Stimulated activated CD8-positive, alpha-beta memory T cell treated with anti-CD3 and anti-CD28 coated beads, Interleukin-15, amount 100 ng/mL, for 1 hour (primary cell): ENCODE measurements at places on chromosomes 6 and 20.
A peak's percentile ranks its signal among the peaks of the same experiment; 100 is the strongest.

GRCh38 chr6:167748046-167748445, 78.7 kb upstream of the AFDN start:
- DNase-seq: no peak

GRCh38 chr6:108618623-108619152, 58.0 kb downstream of the FOXO3 start:
- DNase-seq: no peak

DNA sequence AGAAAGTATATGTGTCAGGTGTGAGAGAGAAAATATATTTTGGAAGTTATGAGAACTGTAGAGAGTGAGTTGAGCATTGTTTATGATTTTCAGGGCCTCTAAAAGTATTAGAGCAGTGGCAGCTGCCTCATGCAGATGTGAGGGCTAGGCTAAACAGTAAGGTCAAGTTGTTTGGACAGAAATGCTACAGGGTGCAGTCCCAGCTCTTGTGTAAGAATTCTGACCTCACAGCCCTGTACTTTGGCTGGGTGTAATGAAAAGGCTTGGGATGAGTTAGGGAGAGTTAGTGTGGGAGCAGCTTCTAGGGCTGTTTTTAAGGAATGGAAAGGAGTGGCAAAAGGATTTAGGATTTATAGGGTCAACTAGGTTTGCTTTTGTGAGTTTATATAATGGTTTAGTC, 764.8 kb upstream of the ADGRB3 start:
- DNase-seq: no peak

- no peak for DNase-seq
These were observed 60.3 kb downstream of the RNF217 start for GRCh38 chr6:125022391-125022989.

GRCh38 chr6:37204014-37204751, 34.2 kb downstream of the PIM1 start:
- DNase-seq: no peak

DNA sequence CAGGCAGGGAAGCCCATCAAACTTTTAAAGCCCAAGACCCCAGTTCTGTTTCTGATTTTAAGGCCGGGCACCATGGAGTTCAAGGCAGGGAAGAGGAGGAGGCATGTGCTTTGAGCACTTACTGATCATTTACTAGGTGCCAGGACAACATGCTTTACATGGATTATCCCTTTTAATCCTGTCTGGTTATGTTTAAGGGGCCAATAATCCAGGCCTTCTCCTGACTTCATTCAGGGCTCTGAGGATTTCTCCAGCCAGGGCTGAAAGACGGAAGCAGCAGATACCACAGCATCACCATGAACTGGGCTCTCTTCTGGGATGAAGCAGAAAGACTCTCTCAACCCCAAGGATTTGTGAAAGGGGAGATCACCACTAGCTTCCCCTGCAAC, 4.1 kb downstream of the CCND3 start:
- no peak for DNase-seq

- DNase-seq: no peak
These were observed 133.4 kb downstream of the LAMP5 start for GRCh38 chr20:9647741-9648140.

- DNase-seq: no peak
These were observed 108.2 kb downstream of the NRN1 start for GRCh38 chr6:5898563-5898962.

DNA sequence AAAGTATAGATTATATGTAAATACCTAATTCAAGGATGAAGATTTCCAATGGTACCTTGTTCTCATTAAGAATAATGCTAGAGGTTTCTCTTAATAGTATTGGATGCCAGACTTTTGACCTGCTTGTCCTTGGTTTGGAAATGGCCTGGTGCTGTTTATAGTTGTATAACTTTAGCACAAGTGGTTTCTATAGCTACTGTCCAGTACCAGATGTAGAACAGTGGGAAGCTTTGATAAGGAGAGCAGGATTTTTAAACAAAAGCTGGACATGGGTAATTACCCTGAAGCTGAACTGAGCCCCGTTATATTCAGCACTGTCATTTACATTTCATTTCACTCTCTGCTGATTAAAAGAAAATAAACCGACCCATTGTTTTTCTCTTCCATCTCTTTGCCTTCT, 43.7 kb downstream of the TRMT11 start:
- DNase-seq: no peak

DNA sequence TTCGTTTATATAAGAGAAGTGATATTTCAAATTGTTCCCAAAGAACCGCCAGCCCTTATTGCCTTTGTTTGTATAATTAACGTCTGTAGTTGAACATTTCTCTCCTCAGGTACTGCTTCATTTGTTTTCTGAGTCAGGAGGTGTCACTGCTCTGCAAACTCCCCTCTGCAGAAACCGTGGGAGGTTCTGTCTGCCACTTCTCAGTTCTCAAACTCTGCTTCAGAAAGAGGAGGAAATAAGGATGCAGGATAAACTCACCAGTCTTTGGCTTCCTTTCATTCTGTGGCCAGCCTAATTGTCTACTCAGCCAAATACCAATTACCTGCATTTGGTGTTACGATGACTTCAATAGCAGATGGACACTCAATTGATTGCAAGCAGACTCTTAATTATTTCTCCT, 149.8 kb downstream of the PAK5 start:
- DNase-seq: no peak

- DNase-seq: no peak
These were observed 5.0 kb upstream of the GABRR1 start for GRCh38 chr6:89221971-89222711.

DNA sequence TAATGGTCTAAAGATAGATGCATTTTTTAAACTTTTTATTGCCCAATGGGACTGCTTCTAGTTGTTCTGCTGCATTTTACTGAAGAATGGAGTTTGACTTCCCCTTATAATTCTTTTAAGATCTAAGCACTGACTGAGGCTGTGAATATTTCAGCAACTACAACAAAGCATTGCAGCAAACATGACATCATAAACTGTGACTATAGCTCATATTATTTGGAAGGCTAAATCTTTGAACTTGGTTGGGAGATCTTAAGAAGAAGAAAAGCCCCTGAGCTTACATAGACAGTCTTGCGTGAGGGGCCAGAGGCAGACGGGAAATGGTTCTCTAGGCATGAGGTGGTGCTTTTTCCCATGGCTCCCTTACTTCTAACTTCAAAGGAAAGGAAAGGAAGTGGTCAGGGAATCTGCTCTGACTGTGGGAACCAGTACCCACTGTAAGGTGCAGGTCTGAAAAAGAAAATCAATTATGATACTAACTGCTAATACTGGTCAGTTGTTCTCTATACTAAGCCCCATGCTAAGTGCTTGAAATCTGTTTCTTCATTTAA, 14.8 kb downstream of the HEY2 start:
- DNase-seq: no peak

DNA sequence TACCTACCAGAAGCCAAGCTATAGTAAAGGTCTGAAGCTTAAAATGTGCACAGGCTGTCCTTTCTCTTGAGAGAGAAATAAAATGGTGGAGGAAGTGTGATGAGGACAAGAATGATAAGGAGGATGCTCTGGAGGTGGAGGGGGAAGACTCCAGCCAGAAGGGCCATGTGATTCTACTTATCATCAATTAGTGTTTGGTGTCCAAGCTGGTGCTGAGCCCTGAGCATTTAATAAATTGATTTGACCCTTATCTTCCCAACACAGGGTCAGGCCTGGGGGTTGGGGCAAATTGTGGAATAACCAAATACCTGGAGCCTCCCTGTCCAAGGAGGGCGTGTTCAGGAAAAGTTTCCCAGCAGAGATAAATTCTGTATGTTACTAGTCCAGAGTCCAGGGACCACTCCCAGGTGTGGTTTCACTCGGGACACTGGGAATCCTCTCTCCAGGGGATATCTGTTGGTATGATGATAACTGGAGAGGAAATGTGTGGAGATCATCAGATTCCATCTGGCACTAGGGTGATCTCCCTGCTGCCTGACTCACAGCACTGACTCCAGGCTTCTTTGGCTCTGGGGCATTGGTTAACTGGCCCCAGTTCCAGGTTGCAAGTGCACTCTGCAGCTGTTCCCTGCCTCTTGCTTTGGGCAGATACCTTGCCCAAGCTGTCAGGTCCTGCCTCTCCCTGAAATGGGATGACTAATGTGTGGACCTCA, 3.8 kb upstream of the MYBL2 start:
- no peak for DNase-seq

DNA sequence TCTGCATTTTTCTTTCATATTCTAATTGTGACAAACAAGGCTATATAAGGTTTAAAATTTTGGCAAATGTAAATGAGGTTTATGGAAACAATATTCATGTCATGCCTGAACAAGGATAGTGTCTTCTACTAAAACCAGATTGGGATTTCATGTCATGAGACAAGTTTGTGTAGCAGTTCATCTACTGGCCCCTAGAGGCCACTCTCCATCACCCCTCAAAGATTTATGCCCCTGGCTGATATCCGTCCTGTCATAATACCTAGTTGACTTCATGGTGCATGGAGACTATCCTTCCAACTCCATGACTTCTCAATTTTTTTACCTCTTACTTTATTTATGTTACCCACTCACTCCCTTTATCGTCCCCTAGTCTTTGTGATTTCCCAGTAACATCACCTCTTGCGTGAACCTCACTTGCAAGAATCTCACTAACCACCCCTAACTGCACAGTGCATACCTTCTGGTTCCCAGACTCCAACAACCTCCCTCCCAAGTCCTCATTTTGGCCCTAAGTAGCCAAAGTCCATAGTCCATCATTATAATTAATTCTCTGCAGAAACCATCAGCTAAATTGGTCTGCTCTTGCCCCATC, 179.8 kb downstream of the TASP1 start:
- no peak for DNase-seq

DNA sequence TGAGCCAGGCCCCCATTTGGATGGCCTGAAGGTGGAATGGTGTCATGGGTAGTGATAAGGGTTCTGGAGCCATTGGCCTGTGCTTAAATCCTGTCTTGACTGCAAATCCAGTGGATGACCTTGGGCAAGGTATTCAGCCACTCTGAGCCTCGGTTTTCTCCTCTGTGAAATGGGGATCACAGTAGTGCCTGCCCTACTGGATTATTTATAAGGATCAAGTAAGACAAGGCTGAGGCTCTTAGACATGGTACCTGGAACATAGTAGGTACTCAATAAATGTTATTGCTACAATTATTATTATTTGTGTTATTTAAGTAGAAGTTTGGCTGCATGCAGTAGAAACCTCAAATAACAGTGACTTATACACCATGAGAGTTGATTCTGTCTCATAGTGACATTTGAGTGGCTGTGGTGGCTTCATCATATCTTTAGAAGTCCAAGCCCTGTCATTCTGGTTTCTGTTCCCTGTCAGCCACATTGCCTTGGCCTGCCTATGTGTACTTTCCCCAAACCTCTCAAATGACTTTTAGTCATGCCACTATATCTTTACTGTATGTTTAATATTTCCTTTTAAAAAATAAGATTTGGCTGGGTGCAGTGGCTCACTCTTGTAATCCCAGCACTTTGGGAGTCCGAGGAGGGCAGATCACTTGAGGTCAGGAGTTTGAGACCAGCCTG, 37.6 kb upstream of the CHMP4B start:
- no peak for DNase-seq

GRCh38 chr20:17878912-17879602, 89.5 kb downstream of the SNX5 start:
- no peak for DNase-seq

DNA sequence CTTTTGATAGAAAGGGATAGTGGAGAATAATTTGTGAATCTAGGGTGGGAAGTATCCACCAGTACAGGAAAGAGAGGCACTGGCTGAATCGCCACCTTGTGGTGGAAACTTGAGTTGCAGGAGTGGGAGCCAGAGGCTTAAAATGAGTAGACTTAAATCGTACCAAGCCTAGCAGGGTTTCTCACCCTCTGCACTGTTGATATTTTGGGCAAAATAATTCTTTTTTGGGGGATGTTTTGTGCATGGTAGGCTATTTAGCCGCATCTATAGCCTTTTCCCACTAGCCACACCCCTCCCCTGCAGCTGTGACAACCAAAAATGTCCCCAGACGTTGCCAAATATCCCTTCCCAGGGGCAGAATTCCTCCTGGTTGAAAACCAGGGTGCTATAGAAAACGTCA, 119.1 kb downstream of the DHX35 start:
- peak; percentile 70 for DNase-seq

DNA sequence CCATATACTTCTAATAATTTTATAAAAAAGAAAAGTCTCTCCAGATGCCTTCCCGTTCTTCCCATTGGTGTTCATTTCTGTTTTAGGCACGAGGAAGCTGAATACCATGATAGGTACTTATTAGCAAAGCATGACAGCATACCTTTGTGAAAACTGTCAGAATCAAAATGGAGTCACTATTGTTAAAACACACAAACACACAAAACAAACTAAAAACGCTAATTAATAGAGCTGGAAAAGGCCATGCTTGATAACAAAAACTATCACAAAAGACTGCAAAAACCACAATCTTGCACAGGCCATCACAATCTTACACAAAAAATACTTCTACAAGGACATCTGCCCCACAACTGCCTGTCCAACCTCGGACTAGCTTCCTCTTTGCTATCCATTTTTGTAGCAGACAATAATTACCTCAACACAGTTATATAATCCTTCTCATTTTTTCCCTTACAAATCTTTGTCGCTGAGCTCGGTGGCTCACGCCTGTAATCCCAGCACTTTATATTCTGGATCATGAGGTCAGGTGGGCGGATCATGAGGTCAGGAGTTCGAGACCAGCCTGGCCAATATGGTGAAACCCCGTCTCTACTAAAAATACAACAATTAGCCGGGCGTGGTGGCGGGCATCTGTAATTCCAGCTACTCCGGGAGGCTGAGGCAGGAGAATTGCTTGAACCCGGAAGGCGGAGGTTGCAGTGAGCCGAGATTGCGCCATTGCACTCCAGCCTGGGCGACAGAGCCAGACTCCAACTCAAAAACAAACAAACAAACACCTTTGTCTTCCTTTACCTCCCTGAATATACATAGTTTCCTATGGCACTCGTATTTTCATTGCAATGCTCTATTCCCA, 3.2 kb upstream of the ABT1 start:
- no peak for DNase-seq

DNA sequence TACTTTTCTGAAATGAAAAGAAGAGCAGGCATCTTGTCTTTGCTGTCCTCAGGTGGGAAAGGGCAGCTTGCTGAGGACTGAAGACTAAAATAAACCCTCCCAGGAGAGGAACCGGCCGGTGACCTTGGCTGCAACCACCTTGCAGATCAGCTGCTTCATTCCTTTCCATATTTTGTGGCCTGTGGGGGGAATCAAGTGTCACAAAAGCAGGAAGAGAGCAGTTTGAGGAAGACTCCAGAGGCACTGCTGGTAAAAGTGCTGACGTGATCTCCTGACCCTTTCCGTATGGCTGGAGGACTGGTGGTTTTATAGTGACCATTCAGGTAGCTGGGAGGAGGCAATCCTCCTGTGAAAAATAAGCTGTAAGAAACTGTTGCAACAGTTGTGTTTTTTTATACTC, 157.0 kb downstream of the PLCB4 start:
- DNase-seq: no peak

- DNase-seq: no peak
These were observed 16.9 kb upstream of the FANCE start for GRCh38 chr6:35435074-35435837.

- DNase-seq: no peak
These were observed 15.7 kb upstream of the NHSL1 start for GRCh38 chr6:138514860-138515540.

- DNase-seq: no peak
These were observed 10.8 kb downstream of the RSPO3 start for GRCh38 chr6:127129251-127129650.
